Smooth muscle cell of the umbilical artery (primary cell): ENCODE measurements at places on chromosomes 4 and X. TPM values are rescaled to one million over a fixed set of nuclear protein-coding genes. Genes with fewer than 3 reads are reported as not detected.

NUDT10 gene
- total RNA-seq, result 2.1 and 5.2 TPM in 2 replicates

SMIM31 gene
- not detected in 2 replicates for total RNA-seq

PLS3 gene
- 504 and 520 TPM in 2 replicates for total RNA-seq

ANOS1 gene
- total RNA-seq, result 29.6 and 35.9 TPM in 2 replicates

SH3RF1 gene
- total RNA-seq, result 14.6 and 39.8 TPM in 2 replicates

CPE gene
- total RNA-seq, result 8.0 and 10.5 TPM in 2 replicates

TMEM192 gene
- 4.8 and 9.1 TPM in 2 replicates for total RNA-seq

ATP6AP1 gene
- total RNA-seq, result 125 and 186 TPM in 2 replicates

GAGE12J gene
- total RNA-seq, result not detected in 2 replicates

USP17L26 gene
- not detected in 2 replicates for total RNA-seq

AREG gene
- 0.14 TPM in 1 of 2 replicates, not detected in the other for total RNA-seq

IL2 gene
- not detected in 2 replicates for total RNA-seq
